ENCODE measurements at places on chromosomes 2 and 18.
A peak's percentile ranks its signal among the peaks of the same experiment; 100 is the strongest.

GRCh38 chr2:119323459-119323858 is 43.2 kb downstream of the C2orf76 start:
- DNase-seq = no peak

- DNase-seq = peak; percentile 77
Measured at GRCh38 chr18:7941533-7941932, 374.4 kb downstream of the PTPRM start.

DNA sequence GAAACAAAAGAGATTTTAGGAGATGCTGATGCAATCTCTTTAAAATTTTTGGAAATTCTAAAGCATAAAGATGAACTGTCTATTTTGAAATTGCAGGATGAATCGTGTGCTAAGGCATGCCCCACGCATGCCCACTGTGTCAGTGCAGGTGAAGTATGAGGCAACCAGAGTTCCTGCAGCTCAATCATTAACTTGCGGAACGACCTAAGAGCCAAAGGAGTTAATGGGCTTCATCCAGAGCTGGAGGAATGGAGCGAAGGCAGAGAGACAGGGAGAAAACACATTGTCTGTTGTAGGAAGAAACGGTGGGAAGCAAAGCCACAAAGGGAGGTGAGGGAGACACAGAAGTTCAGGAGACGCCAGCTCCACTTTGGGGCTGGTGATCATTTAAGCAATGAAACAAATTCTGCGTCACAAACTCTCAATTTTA is 265.2 kb downstream of the CCDC85A start:
- no peak for DNase-seq

DNA sequence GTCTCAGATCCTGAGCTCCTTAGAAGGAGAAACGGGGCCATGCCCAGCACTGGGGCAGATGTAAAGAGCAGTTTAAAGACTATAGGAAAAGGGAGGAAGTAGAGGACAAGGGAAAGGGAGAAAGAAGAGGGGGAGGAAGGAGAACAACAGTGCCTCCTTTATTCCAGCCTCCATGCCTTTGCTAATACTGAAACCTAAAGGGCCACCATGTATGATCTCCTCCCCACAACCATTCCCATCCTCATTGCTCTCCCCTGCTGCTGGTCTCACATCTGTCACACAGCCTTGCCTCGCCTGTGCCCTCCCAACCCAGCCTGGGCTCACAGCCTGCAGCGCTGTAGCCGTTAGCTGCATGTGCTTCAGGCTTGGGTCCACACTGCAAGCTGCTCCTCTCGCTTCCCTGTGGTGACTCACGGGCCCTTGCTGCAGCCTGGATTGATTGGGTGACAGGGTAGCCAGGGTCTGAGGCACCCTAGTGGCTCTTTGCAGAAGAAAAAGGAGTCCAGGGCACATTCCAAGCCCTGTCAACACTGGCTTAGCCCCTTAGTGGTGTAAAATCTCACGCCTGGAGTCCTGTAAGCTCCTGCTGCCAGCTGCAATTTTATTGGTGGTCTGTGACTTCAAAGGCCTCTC is 281.9 kb downstream of the SRBD1 start:
- no peak for DNase-seq

DNA sequence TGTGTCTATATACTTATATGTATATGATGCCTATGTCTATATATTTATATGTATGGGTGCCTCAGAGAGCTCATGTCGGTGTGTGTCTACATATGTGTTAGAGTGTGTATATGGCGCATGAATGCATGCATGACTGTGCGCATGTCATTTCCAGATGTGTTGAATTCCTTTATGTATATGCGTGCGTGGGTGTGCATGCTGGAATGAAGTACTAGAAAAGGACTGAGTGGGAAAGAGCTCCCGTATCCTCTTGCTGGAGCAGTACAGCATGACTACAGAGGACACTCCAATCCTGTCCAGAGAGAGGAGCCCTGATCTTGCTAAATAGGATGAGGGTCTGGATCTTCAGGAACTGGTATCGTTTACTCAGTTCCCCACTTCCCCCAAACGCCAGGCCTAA is 56.8 kb upstream of the LRPPRC start:
- no peak for DNase-seq

GRCh38 chr2:25324905-25325592 is 16.7 kb downstream of the DNMT3A start:
- no peak for DNase-seq

GRCh38 chr2:52805901-52806410 is 961.6 kb upstream of the CHAC2 start:
- no peak for DNase-seq

DNA sequence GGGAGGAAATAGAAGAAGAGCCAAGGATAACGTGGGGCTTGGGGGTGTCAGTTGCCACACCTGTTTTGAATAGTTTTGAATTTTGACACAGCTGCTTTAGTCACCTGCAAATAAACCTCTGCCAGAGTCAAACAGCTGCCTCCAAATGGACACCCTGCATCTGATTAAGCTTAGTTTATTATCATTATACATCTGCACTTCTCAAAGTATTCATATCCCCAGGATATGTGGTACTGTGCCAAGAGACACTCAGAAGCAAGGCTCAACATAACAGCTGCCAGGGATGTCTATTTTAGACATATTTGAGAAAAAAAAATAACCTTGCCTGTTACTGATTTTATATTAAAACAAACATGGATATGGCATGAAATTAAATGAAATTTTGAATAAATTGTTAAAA is 122.5 kb upstream of the WDR75 start:
- DNase-seq = no peak

- no peak for DNase-seq
Measured at GRCh38 chr2:68250652-68251186, 1.6 kb downstream of the PPP3R1 start.

DNA sequence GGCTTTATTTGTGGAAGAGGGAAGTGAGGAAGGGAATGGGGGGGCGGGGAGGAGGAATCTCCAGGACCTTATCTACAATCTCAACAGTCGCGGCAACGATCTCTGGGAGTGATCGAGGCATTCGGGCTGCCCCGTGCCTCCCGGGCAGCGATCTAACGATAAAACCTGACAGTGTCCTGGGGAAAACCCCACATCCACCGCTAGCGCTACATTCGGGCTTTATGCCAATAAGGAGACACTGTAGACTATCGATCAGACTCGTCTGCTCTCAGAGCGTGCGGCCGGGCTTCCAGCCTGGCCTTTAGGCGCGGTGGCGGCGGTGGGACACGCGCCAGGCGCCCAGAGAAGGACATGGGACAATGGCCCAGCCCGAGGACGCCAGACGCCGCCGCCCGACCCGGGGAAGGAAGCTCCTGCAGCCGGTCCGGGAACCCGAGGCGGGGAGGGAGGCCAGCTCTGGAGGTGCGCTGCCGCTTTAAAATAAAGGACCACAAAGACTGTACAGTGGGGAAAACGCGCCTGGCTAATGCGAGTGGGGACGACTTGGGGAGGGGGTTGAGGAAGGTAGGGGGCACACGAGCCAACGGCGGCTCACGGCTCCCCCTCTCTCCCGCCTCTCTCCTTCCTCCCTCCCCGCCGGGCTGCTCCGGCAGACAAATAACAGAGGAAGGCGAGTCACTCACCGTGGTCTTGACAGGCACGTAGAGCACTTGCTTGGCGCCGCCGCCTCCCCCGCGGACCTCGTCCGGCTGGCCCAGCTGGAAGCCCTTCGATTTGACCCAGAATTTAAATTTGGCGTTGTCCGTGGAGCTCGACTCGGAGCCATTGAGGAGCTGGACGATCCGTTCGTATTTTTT is 2.2 kb downstream of the NOL4 start:
- peak; percentile 48 for DNase-seq

GRCh38 chr2:48548840-48549239 is 18.9 kb downstream of the STON1 start:
- DNase-seq = no peak

DNA sequence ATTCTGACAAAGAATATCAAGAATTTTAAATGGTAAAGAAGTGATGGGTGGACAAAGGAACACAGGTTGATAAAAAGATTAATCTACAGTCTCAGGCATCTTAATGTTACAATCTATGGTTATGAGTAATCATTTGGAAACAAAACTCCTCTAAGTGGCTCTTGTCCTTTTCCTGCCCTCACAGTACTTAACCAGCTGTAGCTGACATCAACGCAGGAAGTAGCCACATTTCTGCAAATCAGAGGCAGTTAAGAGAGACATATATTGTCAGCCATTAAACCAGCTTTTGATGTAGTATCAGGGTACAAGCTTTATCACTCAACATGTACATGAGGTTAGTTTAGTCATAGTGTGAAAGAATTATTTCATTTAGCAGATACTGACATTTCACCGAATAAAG is 244.6 kb downstream of the NR4A2 start:
- no peak for DNase-seq

DNA sequence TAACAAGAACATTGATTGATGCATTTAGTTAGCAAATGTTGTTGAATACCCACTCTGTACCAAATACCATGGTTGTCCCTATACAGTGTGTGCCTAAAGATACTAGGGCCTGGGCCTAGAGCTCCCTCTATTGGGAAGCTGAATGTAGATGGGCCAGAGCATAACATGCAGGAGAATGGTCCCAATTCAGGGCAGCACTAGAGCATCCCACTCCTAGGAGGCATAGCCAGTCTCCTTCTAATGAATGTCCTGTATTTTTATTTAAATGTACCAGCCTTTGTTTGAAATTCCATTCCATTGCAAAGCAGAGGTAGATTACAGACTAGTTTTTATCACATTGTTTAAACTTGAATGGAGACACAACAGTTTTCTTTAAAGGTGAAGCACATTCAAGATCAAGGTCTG is 90.6 kb downstream of the FEZ2 start:
- no peak for DNase-seq

GRCh38 chr18:7821784-7822183 is 254.7 kb downstream of the PTPRM start:
- DNase-seq = no peak
